T-helper 1 cell (primary cell): ENCODE measurements at places on chromosomes 7 and 10.
A peak's percentile ranks its signal among the peaks of the same experiment; 100 is the strongest.

DNA sequence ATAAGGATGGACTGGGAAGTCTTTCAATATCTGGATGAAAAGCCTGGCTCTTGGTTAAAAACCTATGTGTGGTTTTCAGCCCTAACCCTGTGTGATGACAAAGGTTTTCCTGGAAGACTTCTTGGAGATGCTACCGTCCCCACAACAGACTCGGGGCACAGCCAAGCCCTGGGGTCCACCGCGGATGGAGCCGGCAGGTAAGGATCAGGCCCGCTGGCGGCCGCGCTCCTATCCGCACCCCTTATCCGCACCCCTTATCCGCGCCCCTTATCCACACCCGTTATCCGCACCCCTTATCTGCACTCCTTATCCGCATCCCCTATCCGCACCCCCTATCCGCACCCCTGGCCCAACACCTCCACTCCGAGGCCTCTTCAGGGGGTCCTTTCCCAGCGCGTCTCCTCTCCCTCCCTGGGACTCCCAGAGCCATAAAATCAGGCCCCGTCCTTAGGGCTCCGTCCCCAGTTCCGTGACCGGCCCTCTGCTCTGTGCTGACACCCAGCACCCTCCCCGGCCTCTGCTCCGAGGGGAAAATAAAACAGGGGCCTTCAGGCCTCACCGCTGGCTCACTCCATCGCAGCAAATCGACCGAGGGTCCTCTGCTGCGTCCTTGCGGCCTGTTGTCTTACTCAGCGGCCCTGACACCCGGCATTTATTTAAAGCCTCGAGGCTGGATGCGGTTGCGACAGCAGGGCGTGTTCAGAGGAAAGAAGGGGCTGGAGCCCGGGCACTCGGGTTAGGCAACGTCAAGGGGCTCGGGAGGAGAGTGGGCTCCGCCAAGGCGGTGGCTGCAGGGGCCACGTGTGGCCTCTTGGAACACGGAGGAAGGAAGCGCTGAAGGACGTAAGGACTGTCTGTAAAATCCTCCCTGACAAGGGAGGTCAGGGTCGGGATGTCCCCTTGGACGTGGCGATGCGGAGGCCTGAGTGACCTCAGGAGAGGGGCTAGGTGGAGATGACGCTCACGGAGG lies 215.1 kb upstream of the ADARB2 start:
- DNase-seq, result no peak

GRCh38 chr10:117226813-117227451 lies 14.0 kb upstream of the SLC18A2 start:
- no peak for DNase-seq

GRCh38 chr7:107069457-107069856 lies 25.0 kb downstream of the PRKAR2B start:
- no peak for DNase-seq

- DNase-seq, result peak; percentile 65
Measured at GRCh38 chr7:351681-352480, 61.9 kb downstream of the FOXL3 start.

DNA sequence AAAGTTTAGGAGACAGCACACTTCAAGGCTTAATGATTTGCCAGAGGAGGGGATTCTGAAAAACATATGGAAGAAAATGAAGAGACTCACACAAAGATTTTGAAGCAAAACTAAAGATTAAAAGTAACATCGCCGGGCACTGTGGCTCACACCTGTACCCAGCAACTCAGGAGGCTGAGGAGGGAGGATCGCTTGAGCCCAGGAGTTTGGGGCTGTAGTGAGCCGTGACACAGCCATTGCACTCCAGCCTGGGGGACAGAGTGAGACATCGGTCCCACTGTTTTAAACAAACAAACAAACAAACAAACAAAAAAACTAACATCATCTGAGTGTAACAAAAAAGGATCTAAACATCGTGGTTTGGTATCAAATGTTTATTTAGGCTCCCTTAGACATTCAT lies 33.7 kb upstream of the DAGLB start:
- DNase-seq, result no peak

DNA sequence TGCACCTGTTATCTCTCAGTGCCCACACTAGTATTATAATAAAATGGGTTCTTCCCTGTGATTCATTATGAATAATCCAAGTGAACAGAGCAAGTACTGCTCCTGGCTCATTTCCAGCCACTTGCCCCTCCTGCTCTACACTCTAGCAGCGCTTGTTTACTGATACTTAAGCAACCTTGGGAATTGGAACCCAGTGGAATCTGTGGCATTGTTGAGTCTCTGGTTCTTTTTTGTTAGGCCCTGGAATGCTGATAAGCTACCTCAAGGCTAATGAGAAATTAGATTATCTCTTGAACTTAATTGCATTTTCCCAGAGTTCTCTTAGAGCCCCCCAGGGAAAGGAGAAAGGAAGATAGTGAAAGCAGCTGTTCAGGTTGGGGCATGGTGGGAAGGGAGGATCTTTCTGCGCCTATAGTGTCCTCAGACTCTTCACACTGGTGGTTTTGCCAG lies 34.0 kb downstream of the PRKAR2B start:
- DNase-seq, result no peak

GRCh38 chr10:79610601-79611191 lies at the start of gene SFTPA1:
SFTPA1 (plus strand) TSS chr10:79610939; CDS start chr10:79611826, 887 bp downstream.
- no peak for DNase-seq

- no peak for DNase-seq
Measured at GRCh38 chr10:78846760-78847159, 222.0 kb upstream of the ZMIZ1 start.

DNA sequence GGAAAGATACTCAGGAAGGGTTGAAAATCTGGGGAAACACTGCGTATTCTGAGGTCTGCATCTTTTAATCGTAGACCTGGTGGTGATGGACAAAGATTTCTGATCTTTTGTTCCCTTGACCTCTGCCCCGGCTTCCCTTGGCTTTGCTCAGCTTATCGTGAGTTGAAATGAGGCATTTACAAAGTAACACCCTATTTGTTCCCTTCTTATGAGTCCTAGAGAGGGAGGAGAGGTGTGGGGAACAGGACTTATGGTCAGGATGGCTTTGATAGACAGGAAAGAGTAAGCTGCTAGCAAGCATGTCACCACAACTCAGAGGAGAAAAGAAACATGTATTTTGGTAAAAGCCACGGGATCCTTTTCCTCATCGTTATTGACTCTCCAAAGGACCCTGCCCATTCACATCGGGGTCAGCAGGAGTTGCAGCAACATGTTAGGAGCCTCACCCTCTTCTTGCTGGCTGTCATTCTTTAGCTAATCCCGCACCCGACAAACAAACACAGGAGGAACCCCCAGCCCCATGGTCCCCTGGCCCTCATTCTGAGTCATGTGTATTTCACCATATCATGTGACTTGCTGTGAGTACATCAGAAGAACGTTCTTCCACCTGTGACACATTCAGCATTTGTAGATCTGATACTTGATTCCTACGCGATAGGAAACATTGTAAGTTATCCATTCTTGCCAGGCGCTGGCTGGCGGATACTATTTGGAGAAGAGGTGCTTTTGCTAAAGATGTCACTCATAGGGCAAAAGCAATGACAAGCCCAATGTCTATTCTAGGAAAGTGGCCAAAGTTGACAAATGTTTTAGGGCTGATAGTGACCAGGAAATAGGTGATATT lies 170.1 kb downstream of the RTKN2 start:
- no peak for DNase-seq

DNA sequence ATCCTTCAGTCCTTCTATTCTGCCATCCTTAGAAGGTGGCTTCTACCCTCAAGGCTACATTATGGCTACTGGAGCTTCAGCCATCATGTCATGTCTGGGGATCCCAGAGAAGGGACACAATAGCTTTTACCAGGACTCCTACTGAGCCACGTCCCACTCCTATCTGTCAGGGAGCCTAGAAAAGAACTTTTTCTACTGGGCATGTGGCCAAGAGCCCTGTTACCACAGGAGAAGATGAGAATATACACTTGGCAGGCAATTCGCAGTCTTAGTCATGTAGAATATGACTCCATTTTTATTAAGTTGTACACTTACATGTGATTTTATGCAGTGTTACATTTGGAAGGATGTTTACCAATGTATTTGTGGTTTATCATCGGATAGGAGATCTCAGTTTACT lies 64.6 kb upstream of the KCNMA1 start:
- no peak for DNase-seq

DNA sequence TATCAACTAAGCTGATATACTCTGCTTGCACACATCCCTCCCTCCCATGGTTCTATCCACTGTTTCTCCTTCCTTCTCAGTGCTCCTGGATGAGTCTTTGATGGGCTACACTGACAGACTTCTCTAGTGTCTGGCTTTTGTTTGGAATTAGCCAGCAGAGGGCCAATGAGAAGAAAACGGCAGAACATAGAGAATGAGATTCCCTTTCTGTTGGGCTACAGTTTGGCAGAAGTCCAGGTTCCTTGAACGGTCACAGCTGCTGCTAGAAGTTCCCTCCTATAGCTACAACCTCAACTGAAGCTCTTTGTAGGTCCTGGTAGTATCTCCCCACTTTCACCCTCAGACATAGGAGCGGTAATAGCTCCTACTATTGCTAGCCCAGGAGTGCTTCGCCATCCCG lies 251.1 kb upstream of the LRRN3 start:
- no peak for DNase-seq

GRCh38 chr10:126910798-126911197 lies 5.6 kb downstream of the DOCK1 start:
- no peak for DNase-seq

GRCh38 chr7:47337531-47337930 lies 244.4 kb downstream of the TNS3 start:
- DNase-seq, result no peak

- DNase-seq, result no peak
Measured at GRCh38 chr10:1180071-1180730, 124.0 kb downstream of the WDR37 start.

DNA sequence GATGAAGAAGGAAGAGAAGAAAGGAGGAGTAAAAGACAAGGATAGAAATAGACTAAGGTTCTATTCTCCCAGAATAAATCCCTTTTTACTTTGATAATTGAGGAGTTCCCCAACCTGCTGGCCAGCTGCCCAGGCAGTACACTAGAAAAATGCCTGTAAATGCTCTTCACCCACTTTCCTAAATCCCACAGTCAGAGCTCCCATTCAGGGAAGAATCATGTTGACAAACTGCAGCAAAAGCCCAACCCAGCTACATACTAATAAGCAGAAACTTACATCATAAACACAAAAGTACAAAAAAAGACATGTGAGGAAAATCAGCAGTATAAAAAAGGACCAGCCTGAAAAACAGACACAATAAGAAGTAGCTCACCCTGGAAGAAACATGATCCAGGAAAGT lies 15.8 kb upstream of the KDM7A start:
- DNase-seq, result no peak

DNA sequence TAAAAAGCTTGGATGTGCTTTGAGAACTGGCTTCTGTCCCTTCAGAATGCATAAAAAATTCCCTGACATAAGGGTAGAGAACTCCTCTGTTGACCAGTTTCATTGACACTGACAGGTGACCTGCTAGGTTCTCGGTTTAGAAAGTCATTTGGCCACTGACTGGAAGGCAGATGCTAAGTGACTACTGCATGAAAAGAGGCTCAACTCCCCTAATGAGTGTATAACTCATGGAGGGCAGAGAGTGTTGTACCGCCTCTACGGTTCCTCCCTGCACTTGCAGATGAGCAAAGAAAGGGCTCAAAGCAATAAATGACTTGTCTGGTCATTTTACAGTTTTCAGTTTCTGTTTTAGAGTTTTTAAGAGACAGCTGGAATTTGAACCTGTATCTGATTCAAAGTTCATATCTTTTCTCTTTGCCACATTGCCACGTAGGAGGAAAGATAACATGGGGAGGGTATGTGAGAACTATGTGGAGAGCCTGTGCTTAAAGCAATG lies 2.9 kb upstream of the FGL2 start:
- no peak for DNase-seq

DNA sequence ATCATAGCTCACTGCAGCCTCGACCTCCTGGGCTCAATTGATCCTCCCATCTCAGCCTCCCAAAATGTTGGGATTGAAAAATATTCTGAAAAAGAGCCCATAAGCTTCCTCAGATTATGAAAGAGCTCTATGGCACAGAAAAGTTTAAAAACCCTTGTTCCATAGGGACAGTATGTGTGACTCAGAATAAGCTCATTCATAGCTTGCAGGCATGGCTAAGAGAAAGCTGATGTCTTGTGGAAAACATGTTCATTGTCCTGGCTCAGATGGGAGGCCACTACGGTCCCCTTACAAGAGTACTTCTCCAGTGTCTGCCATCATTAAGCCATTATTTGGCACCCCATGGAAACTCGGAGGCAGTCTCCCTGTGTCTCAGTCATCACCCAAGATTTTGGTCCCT lies 64.0 kb downstream of the CCDC3 start:
- no peak for DNase-seq

DNA sequence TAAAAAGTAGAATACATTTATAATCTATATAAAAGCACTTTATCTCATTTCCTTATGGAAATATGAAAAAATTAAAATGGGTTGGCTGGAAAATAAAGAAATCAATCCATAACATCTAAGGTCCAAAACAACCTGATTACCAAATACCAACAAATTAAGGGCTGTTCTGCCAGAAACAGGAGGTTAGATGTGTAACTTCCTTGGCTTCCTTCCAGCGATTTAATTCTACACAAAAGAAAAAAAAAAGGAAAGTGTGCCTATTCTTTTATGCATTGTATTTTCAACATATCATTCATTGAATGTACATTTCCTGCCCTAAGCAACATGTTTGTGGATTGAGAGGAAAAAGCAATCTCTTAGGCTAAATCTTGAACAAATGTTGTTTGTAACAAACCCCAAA lies 36.2 kb upstream of the USP6NL start:
- DNase-seq, result no peak

GRCh38 chr7:151717415-151717814 lies 159.5 kb downstream of the PRKAG2 start:
- no peak for DNase-seq

- no peak for DNase-seq
Measured at GRCh38 chr7:129517931-129518330, 15.6 kb downstream of the SMKR1 start.

- no peak for DNase-seq
Measured at GRCh38 chr7:108348913-108349312, 107.3 kb downstream of the NRCAM start.

DNA sequence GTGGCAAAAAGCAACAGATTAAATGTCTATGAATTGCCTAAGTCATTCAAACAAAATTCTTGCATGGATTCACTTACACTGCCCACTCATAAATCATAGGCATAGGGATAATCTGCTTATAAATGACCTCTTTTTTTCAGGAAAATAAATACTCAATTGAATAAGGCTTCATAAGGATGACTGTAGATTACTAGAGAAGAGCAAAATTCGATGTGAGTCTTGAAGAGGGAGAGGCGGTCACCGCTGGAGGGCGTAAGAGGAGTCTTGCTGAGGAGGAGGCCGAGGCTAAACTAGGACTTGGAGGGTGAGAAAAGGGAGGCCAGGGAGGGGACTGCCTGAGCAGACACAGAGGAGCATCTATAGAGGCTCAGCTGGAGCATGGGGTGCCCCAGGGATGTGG lies 135.4 kb upstream of the RSU1 start:
- DNase-seq, result no peak
